ENCODE measurements at places on chromosomes 3 and 15.
A peak's percentile ranks its signal among the peaks of the same experiment; 100 is the strongest.

GRCh38 chr15:68621535-68621934, 42.7 kb downstream of the CORO2B start:
- DNase-seq, result no peak

- no peak for DNase-seq
These were observed 280.1 kb downstream of the ERC2 start for GRCh38 chr3:56188201-56188600.

- DNase-seq, result peak; percentile 0
These were observed 103.0 kb upstream of the ARHGEF26 start for GRCh38 chr3:154018100-154018696.

DNA sequence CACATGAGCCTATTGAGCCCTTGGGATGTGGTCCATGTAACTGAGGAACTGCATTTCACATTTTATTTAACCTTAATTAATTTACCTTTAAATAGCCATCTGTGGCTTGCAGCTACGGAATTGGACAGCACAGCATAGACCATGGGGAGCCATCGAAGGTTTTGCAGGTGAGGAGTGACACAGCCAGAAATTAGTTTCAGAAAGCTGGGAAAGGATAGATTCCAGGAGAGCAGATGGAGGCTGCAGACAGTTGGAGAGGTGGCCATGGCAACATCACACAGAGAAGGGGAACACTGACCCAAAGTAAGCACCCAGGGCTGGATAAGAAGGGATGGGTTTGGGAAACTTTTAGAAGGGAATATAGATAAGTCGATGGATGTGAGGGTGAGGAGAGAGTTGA, 100.1 kb upstream of the SLC6A11 start:
- no peak for DNase-seq

DNA sequence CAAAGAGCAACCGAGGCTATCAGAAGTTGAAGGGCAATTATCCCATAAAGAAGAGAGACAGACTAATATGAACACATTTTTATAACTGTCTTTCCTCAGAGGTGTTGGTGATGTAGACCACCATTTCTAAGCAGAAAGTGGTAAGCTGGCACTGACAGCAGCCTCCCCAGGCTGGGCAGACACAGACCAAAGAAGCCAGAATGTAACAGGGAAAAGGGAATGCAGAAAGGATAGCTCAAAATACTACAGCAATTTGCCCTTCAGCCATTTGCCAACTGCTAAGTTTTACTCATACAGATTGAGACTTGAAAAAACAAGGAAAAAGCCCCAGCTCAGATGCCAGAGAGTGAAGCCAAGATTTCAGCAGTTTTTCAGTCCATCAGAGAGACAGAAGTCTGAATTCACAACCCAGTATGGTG, 73.5 kb upstream of the ABI3BP start:
- DNase-seq, result no peak

- DNase-seq, result no peak
These were observed 93.2 kb upstream of the IQSEC1 start for GRCh38 chr3:13166243-13167063.

- DNase-seq, result no peak
These were observed 497 bp downstream of the PARP16 start for GRCh38 chr15:65286069-65286703.

DNA sequence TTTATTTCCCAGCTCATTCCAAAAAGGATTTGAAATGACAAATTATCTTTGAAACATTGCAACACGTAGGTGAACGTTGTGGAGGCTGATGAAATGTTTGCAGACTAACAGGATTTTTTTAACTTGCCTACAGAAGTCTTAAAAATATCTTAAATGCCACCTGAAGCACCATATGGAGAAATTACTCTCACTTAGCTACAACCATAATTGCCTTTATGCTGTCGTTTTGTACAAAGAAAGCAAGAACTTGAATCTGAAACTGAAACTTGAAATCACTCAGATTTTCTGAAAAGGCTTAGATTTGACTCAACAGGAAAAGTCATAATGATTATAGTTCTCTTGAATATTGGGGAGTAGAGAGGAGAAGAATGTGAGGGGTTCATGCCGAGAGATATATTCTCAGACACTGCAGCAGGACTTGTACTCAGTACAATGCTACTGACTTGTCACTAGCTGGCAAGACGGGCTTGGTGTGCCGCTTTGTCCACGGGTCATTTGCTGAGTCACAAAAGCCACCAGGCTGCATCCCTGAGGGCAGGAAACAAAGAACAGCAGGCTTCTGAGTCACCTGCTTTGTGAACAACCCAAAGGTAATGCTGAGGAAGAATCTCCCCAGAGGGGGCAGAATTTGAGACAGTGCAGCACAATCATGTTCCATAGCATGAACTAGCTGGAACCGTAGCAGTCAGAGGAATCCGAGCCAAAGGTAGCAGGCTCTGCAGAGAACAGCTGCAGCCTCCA, 7.1 kb upstream of the FMN1 start:
- peak; percentile 23 for DNase-seq

DNA sequence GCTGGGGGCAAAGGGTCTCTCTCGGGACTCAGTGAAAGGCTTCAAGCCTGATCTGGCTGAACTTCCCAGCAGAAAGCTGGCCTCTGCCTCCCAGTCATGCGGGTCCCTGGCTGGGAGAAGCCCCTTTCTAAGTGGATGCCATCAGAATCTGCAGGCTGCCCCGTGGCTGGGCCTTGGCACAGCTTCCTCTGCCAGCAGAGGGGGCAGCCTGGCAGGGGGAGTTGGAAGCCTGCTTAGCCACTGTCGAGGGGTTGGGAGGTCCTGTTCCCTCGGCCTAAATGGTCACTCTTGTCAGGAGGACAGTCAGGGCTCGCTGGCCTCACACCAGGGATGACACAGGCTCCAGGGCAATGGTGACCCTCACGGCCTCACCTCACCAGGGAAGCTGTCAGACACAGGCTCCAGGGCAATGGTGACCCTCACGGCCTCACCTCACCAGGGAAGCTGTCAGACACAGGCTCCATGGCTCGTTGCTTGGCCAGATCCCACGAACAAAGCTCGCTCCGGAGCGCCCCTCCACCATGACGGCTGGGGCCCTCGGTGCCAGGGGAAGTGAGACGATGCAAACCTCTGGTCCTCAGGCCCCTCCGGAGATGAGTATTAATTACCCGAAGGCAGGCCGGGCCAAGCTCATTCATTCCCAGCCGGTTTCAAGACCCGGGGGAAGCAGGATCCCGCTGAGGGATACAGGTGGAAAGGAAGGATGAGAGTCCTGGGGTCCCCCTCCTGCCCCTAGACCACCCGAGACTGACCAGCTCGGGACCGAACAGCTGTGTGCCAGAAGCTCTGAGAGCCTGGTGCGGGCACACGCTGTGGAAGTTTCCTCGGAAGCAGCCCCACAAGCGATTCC, 151.0 kb downstream of the CHSY1 start:
- DNase-seq, result no peak

GRCh38 chr3:111903067-111903511, 44.0 kb downstream of the PHLDB2 start:
- DNase-seq, result no peak

DNA sequence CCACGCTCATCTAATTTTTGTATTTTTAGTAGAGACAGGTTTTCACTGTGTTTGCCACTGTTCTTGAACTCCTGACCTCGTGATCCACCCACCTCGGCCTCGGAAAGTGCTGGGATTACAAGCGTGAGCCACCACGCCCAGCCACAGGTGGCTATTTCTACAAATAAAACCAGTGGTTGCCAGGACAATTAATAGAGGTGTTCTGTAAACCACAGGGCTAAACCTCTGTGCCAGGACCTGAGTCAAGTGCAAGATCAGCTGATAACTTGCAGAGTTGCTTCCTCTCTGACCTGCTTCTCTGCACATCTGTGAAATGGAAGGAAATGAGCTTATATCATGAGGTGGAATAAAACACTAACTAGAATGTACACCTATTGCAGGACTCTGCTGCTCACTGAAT, 72.8 kb downstream of the CD200R1L start:
- DNase-seq, result no peak

DNA sequence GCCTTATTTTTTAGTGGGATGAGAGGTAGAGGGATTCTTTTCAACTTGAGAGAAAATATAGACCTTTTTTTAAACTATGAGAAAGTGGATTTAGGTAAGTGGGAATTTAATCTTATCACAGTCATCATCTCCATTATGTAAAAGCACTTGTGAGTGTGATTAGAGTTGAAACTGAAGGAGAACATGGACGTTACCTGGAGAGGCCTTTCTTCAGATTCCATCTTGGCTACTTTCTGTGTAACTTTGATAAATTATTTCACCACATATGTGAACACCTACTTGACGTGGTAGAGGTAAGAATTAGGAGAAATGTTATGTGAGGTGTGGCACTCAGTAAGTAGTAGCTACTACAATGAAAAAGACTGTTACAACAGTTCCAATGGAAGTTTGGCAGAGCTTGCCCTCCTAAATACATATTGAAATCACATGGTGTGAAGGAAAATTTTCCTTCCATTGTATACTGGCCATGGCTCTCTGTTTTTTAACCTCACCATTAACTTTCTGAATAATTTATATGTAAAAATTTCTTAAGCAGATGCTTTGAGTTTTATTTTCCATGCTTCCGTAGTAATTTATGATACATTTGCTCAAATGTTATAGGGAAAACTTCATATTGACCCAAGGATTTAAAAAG, 193.3 kb downstream of the FNDC3B start:
- DNase-seq, result no peak

- no peak for DNase-seq
These were observed 462.0 kb downstream of the PDCD6IP start for GRCh38 chr3:34260271-34261000.

DNA sequence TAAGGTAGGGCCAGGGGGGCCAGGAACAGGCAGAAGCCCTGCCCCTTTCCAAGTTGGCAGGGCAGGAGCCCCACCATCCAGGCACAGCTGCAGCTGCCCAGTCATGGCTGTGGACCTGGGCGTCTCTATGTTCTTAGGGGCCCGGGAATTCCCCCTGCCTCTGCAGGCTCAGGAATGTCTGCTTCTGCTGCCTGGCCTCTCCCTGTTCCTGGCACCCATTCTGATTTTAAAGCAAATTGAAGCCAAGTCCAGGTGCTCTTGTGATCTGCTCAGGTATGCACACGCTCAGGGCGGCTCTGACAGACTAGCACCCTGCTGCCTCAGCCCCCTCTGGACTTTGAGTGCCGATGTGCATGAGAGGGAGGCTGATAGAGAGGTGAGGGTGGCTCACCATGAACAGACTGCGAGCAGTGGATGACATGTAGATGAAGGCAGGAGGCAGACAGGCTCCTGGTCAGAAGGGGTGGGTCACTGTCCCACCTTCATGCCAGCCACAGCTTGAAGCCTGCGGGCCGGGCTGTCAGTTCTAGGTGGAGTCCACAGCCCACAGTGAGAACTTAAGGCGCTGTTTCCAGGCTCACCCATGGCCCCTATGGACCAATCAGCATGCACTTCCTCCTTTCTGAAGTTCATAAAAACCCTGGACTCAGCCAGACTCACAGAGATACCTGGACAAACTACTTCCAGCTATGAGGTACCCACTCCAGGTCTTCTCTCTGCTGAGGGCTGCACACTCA, 747.8 kb upstream of the GBE1 start:
- no peak for DNase-seq

GRCh38 chr3:23829242-23829934, 23.6 kb downstream of the UBE2E1 start:
- no peak for DNase-seq

DNA sequence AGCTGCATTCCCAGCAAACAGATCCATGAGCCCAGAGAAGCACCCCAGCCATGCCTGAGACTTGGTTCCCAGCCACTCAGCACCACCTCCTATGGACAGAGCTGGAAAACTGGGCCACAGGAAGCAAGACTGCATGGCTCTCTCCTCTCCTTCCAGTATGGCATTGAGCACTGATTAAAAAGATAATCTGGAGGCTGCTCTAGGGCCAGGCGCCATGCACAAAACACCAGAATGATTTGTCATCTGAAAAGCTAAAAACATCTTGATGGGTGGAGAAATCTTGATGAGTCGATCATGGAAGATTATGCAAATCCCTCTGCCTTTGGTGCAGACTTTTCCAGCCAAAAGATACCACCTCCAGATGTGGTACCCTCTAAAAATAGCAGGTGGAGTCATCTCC, 62.7 kb upstream of the MRPS22 start:
- DNase-seq, result no peak

DNA sequence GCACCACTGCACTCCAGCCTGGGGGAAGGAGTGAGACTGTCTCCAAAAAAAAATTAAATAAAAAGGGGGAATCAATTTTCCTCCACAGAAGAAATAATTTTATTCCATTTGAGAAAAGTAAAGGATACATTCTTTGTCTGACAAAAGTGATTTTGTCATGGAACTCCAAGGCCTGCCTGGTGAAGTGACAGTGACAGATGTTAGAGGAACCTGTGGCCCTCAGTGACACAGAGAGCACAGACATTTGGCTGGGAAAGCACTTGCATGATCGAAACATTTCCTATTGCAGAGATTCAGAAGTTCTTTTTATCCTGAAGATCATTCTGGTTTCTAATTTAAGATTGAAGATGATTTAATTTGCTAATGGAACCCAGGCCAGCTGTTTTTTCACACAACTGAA, 5.9 kb downstream of the LYSMD4 start:
- DNase-seq, result no peak

- no peak for DNase-seq
These were observed 28.4 kb downstream of the TMEM44 start for GRCh38 chr3:194604837-194605236.

DNA sequence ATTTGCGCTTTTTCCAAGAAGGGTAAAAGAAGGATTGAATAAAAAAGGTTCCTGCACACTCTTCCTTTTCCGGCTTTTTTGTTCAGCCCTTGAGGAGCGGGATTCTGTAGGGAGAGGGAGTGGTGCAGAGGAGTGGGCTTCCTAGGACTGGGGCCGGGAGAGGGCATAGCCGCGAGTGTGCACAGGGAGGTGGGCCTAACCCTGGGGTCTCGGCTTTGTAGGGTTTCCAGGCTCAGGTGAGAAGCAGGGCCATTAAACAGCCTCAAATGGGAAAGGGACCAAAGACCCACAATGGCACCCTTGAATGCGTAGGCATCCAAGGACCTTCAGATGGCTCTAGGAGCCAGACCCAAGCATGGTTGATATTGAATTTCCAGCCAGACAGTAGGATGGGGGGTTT, 35.4 kb upstream of the RAB6B start:
- no peak for DNase-seq

DNA sequence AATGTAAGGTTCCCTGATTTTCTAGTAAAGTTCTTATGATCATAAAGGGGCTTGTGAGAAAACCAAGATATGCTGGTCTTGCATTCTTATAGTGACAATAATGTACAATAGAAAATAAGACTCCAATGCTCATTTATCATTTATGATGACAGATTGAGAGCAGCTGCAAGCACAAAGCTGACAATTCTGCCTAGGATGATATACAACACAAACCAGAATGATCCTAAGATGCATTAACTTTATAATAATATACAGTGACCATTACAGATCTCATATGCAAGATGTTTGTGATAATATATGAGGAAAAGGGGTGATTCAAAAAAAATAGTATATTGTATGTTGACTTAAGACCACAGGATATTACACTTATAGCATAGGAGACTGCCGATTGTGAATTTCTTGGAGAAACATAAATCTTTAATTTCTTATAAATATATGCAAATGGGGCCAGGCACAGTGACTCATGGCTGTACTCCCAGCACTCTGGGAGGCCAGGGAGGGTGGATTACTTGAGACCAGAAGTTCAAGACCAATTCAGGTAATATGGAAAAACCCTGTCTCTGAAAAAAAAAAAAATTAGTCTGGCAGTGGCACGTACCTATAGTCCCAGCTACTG, 387.0 kb downstream of the ZBBX start:
- DNase-seq, result no peak

- no peak for DNase-seq
These were observed 850 bp downstream of the SUCLG2 start for GRCh38 chr3:67653425-67654098.
